ENCODE measurements at places on chromosomes 13 and 19. TPM values are rescaled to one million over a fixed set of nuclear protein-coding genes. Genes with fewer than 3 reads are reported as not detected.
A peak's percentile ranks its signal among the peaks of the same experiment; 100 is the strongest.

The KLK2 gene
- total RNA-seq, result not detected

GRCh38 chr13:29888306-29888705, 37.9 kb upstream of the UBL3 start:
- DNase-seq, result no peak
- no peaks in the 10 kb centered on the region for H3K36me3 ChIP-seq
- H3K27ac ChIP-seq, result no peak overlapping the region
- peaks cover 2% of the 10 kb centered on the region for H3K4me1 ChIP-seq
- no peak overlapping the region for H3K4me3 ChIP-seq

GRCh38 chr19:48644839-48645619, 958 bp downstream of the CA11 start:
- peak overlapping the region; percentile 78 for H3K4me3 ChIP-seq
- DNase-seq, result peak; percentile 86
- H3K4me1 ChIP-seq, result peaks cover 31% of the 10 kb centered on the region
- no peaks in the 10 kb centered on the region for H3K27me3 ChIP-seq
- H3K36me3 ChIP-seq, result no peaks in the 10 kb centered on the region

DNA sequence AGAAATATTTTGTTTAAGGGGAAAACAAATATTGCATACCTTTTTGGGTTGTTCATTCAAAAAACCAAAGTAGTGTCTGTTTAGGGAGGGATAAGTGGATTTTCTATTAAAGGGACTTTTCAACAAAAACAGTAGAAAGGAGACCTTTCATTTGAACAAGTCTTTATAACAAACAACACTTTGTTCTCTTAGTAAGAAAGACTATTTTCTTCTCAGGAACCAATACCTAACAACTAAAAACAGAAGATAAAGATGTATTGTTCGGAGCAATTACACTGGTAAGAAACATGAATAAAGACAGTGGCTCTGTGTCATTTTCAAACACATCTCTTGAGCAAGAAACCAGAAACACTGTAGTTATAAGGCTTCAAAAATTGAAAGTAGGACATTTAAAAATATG, 1610.1 kb upstream of the PCDH20 start:
- H3K36me3 ChIP-seq, result no peaks in the 10 kb centered on the region
- no peak for DNase-seq
- no peaks in the 10 kb centered on the region for H3K4me1 ChIP-seq
- no peak overlapping the region for H3K27ac ChIP-seq
- no peak overlapping the region for H3K4me3 ChIP-seq

The ZNF546 gene
- total RNA-seq, result 2.3 TPM

GRCh38 chr13:19861762-19862161, 1.7 kb downstream of the ZMYM5 start:
- H3K4me3 ChIP-seq, result peak overlapping the region; percentile 94
- peaks cover 20% of the 10 kb centered on the region for H3K36me3 ChIP-seq
- no peaks in the 10 kb centered on the region for H3K27me3 ChIP-seq
- H3K27ac ChIP-seq, result peak overlapping the region; percentile 95
- no peak for DNase-seq

The GARIN5A gene
- not detected for total RNA-seq

DNA sequence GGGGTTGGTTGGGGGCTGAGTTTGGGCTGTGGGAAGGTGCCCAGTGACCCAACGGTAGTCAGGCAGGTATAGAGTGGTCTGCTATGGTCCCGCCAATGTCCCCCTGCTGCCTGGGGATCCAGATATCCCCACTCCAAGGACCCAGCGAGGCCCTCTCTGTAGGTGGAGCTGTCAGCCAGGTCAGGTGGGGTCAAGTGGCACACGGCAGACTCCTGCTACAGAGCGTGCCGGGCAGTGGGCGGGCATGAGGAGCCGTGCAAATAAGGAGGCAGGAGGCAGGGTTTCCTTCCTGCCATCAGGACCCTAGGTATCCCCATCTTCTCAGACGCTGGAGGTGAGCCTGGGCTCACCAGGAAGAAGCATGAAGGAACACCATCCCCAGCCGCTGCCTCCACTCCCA, 14.9 kb downstream of the EVI5L start:
- no peaks in the 10 kb centered on the region for H3K36me3 ChIP-seq
- H3K27ac ChIP-seq, result no peak overlapping the region
- no peak overlapping the region for H3K4me3 ChIP-seq
